GM06990 (cell line): ENCODE measurements at places on chromosomes 5 and 9.

GRCh38 chr5:170503990-170504596 is at the start of gene KCNIP1:
TSS of gene KCNIP1 (plus strand) at chr5:170504020.
- no peak for DNase-seq

DNA sequence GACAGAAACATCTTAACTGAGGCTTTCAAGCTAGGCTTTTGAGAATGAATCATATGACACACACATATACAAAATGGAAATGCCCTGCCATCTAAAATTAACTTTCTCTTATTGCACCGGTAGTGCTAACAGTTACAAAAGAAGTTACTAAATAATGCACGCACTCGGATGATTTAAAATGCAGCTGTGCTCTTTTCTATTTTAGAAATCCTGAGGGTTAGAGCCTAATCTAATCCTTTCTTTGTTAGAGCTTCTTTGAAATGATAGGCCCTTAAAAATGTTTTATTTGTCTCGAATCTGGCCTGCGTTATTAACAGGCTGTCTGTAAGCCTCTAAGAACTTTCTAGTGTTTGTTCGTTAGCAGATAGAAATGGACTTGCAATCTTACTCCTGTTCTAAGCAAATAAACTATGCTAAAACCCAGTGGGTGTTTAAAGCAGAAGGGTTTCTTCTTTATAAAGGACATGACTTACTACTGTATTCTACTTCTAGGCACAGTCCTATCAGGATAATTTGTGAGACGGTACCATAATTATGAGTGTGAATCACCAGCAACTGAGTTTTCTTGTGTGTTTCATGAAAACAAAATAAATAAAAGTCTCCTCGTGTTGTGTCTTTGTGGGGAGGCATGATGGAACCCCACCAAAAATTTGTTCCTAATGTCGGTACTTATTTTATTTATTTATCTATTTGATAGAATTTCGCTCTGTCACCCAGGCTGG is 69.2 kb upstream of the MYO10 start:
- DNase-seq, result no peak

DNA sequence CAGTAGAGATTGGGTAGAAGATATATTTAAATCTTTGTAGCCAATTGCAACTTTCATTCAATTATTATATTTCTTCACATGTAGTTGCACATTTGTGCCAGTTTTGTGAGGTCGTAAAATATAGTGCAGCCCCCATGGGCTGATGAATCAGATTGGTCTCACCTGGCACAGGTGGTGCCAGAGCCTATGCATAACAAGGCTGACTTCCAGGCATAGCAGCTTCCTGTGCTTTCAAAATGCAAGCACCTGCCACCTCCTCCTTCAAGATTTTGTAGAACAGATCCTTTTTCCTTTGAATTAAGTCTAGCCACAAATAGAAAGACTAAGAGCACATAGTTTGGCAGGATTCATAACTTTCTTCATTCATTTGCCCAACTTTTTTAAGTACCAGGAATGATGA is 87.1 kb downstream of the STARD4 start:
- no peak for DNase-seq

DNA sequence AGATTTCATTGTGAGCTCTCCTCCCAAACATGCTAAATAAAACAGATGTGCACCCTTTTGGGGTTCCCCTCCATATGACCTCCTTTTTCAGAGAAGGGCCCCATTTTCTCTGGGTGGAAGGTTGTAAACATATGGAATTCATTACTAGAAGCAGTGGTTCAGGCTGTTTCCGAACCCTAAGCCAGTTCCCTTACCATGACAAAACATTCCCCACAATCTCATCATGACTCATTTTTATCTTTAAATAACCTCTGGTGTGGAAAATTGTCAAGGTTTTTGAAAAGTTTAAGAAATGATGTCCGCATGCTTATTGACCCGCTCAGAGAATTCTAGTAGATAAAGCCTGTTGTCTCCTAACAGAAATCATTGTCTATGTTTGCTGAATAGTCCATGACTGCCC is 127.3 kb upstream of the PIK3R1 start:
- DNase-seq, result no peak
